ENCODE measurements at places on chromosomes 12 and 14.

DNA sequence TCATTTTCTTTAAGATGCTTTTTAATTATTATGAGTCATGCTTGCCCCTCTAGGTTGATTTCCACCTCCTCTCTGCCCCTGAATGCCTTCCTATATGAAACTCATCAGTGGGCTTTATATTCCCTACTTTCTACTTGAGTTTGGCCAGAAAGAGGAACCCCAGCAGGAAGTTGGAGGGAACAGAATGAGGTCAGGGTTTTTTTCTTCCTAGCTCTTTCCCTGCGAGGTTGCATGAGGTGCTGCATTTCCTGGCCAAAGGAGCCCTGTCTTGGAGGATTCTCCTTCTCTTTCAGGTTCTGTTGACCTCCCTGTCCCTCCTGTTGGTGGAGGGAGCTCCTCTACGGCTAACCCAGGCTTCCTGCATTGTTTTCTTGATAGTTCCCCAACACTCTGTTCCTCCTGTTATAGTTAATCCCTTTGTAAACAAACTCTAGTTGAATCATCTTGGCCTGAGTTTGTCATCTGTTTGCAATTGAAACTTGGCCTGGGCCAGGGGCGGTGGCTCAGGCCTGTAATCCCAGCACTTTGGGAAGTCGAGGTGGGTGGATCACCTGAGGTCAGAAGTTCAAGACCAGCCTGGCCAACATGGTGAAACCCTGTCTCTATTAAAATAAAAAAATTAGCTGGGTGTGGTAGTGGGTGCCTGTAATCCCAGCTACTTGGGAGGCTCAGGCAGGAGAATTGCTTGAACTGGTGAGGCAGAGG is 15.3 kb upstream of the SPIC start:
- DNase-seq: no peak

GRCh38 chr12:122992386-122992785 is 11.9 kb downstream of the ARL6IP4 start:
- no peak for DNase-seq

DNA sequence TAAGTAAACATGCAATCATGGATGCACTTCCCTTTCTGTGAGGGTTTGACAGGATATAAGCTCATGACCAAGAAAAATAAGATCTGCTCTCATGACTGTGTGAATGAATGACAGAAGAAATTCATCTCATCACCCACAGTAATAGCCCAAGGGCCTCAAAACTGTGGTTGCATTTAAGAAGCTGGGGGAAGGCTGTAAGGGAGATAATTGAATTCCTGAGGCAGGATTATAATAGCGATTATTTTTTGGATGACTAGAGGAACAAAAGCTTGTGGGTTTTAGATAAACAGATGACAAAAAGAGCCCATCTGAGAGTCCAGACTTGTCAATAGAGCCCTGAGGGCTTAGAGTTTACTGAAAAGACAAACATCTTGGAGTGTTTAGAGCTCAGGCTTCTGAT is 161.2 kb downstream of the NTF3 start:
- DNase-seq: no peak

- no peak for DNase-seq
Measured at GRCh38 chr12:101891462-101891971, 14.1 kb downstream of the DRAM1 start.

- no peak for DNase-seq
Measured at GRCh38 chr12:48237162-48237561, 34.1 kb upstream of the OR10AD1 start.

GRCh38 chr12:76927170-76927784 is 48.5 kb upstream of the CSRP2 start:
- DNase-seq: peak; percentile 7

GRCh38 chr12:120855823-120856588 is 48.2 kb downstream of the SPPL3 start:
- no peak for DNase-seq

- DNase-seq: no peak
Measured at GRCh38 chr12:104769144-104769561, 188.9 kb downstream of the SLC41A2 start.

GRCh38 chr14:61281948-61282275 is 774 bp upstream of the TMEM30B start:
- no peak for DNase-seq

DNA sequence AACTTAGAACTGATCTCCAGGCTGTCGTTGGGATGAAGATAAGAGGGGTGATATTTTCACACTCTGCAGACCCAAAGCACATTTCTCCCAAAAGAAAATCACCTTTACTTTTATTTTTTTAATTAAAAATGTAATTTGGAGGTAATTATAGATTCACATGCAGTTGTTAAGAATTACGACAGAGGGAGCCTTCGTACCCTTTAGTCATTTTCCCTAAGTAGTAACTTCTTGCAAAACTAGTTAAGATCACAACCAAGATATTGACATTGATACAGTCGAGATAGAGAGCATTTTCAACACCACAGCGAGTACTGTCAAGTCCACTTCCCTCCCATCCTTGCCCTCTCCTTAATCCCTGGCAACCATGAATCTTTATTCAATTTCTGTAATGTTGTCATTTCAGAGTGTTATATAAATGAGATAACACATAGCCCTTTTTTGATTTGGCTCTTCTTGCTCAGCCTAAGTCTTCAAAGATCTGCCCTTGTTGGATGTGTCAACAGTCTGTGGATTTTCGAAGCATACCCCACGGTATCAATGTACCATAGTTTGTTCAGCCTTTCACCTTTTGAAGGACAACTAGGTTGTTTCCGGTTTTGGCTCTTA is 39.6 kb downstream of the DNAH10 start:
- no peak for DNase-seq
